ENCODE measurements at places on chromosomes 3 and 15.
A peak's percentile ranks its signal among the peaks of the same experiment; 100 is the strongest.

DNA sequence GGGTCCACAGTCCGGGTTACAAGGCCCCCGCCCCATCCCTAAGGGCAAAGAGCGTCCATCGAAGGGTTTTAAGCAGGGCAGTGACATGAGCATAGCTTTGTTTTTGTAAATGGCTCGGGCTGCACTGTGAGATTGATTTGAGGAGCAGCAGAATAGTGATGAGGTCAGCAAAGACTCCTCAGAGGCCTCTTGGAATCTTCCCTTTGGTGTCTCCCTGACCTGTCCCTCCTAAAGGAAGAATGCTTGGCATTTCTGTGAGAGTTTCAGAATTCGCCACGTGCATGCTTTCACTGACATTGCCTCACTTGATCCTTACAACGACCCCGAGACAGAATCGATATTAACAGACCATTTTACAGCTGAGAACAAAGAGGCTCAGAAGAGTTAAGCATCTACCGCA lies 20.3 kb downstream of the LAMP3 start:
- no peak for DNase-seq

DNA sequence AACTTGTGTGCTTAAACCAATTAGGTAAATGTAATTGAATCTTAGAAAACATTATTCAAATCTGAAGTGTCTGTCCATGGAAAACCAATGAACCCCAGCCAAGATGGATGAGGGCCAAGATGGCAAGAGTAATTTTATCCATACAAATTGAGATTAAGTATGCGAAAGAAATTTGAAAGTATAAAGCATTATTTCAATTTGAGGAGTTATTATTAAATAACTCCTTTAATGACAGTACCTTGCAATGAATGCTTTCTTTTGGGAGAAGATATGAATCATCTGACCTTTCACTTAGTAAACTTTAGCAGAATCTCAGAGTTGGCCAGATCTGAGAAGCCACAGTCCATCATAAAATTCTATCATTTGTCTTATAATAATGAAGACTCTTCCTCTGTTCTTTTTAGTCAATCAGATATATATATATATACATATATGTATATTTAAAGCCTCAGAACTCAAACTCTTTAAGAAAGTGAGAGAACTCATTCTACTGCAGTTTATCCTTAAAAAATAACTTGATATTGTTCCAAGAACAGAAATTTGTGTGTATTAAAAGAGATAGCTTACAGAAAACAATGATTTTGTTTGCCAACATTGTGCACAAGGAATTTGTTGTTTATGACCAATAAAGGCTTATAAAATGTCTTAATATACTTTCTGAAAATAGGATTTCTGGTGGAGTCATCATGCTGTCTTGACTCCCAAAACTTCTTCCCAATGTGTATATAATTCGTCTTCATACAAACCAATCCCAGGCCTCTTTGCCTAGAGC lies 434.8 kb upstream of the THBS1 start:
- no peak for DNase-seq

DNA sequence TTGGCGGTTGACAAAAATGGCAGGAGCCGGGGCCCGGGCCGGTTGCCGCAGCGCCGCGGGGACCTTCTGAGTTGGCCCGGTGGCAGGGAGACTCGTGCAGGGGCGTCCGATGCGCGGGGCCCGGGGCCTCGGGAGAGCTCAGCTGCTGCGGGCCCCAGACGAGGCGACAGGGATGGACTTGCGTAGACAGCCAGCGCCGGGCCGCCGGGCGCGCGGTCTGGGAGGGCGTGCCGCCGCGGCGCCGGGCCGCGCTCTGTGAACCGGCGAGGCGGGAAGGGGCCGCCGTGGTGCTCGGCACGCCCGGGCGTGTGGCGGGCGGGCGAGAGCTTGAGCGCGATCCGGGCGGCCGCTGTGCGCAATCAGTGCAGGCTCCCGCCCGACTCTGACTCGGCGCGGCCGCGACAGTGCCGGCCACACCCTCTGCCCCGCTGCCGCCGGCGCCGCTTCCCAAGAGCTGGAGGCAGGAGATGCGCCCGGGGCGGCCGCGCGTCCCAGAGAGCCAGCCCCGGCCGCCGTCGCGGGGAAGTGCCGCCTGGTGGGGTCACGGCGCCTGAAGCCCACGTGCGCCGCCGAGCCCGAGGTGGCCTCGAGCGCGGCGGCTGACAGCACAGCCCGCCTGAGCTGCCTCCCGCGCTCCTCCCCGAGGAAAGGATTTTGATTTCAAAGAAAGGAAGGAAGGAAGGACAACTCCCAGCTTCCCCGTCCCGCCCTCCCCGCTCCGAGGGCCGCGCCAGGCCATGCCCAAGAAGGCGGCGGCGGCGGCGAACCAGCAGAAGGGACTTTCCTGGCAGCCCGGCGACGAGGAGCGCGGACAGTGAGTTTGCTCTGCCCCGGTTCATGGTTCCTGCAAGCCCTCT lies 657 bp downstream of the TLNRD1 start:
- DNase-seq = peak; percentile 27

GRCh38 chr3:156389449-156389950 lies 165.4 kb downstream of the SSR3 start:
- DNase-seq = no peak

DNA sequence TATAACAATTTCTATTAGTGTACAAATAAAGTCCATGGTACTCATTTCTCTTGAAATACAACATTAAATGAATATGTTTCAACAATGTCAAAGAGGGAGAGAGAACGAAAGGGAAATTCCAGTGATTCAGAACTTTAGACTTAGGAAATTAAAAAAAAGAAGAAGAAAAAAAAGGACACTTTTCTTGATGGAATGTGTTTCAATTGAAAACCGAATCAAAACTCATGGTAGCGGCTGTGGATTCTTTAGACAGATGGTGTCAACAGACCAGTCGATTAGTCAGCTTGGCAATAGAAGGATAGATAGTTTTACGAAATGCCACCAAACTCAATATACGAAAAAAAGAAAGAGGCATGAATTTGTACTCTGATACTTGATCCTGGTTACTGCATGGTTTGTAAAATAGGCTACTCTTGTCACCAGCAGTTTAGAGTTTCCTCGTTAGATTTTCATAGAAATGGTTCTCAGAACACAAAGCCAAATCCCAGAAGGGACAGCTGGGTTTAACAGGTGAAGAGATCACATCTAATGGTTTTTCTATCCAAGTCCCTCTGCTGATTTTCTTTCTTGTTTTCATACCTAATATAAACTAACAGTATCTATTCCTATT lies 793.5 kb downstream of the ROBO1 start:
- no peak for DNase-seq

DNA sequence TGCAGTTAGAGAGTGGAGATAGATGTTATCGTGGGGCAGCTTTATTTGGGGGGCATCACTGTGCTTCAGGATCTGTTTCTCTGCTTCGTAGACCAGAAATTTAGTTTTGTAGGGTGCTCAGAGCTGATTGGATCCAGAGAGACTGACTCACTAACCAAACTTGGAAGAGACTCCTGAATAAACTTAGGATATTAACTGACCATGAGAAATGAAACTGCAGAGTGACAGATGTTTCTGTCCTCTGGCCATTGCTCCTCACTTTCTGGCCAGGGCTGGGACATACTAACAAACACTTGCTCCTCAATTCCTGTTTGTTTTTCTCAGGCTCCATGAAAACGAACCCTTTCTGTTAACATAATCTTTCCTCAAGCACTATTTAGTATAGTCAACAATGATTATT lies 4.3 kb downstream of the ZNF592 start:
- DNase-seq = no peak

DNA sequence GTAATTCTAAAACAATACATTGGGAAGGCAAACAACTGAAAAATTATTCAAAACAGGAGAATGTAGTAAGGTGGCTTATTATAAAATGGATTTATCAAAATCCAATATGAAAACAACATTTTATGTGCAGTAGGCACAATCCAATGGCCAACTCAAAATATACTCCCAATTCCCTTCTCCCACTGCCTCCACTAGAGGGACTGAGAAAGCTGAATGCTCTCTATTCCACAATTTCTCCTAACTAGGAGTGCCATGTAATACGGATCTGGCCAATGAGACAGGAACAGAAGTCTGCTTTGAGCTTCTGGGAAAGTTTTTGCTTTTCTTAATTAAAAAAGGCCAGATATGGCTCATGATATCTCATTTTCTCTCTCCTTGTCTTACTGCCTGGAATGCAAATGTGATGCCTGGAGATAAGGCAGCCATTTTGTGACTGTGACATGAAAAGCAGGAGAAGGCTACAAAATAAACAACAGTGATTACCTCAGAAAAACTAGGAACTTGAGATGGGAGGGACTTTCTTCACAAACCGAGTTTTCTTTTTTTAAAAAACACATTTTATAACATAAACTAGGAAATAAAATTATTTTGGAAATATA lies 18.8 kb upstream of the VGLL4 start:
- no peak for DNase-seq

- DNase-seq = no peak
Observed at GRCh38 chr3:56001991-56002390, 466.3 kb downstream of the ERC2 start.

- DNase-seq = no peak
Observed at GRCh38 chr3:145518639-145519038, 642.3 kb downstream of the PLOD2 start.

GRCh38 chr15:33380406-33380805 lies 69.6 kb downstream of the RYR3 start:
- DNase-seq = no peak

GRCh38 chr15:67080118-67080899 lies 14.9 kb downstream of the SMAD3 start:
- no peak for DNase-seq

- no peak for DNase-seq
Observed at GRCh38 chr3:107206141-107206540, 171.1 kb upstream of the CCDC54 start.

DNA sequence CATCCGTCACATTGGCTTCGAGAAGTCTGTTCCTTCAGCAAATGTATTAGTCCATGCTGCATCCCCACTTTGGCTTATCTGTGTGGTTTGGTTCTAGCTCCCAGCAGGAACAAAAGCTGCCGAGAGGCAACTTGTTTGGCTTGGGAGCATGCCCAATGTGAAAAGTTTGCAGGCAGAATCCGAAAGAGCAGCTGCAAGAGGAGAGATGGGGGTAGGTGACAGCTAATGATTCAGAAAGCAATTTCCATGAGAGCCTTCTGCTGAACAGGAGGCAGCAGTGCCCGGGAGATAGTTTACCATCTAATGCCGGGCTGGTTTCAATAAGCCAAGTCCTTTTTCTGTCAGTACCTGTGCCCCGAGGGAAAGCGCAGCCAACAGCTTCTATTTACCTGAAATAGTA lies 60.2 kb downstream of the GRM7 start:
- no peak for DNase-seq

DNA sequence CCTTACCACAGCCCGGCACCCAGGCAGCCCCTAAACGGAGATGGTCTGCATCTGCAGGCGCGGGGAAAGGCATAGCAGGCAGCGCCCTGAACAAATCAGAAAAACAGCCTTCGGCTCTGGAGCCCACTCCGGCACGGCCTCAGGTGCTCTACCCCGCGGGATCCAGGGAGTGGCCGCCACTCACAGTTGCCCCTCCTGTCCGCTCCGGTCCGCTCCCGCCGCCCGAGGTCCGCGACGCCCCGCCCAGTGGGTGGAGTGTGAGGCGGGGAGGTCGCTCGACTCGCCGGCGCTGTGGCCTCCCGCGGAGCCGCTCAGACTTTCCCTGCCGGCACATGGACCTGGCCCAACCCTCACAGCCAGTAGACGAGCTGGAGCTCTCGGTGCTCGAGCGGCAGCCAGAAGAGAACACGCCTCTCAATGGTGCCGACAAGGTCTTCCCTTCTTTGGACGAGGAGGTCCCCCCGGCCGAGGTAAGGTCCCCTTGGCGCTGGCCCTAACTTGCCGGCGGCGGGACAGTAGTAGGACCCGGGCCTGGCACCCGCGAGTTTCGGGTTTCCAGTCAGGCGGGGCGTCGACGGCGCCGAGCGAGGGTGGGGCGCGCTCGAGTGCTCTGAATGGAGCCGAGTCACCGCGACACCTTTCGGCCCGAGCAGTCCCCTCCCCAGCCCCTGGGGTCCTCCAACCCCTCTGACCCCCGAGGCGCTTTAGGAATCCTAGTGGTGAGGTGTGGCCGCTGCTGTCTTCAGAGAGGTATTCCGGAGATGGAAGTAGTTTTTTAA lies at the start of gene C3orf52:
Gene C3orf52, plus strand, starts transcription at position 314 of the 779 bp plus-strand sequence. Its CDS starts 19 bp downstream, at position 333.
- DNase-seq = peak; percentile 41

DNA sequence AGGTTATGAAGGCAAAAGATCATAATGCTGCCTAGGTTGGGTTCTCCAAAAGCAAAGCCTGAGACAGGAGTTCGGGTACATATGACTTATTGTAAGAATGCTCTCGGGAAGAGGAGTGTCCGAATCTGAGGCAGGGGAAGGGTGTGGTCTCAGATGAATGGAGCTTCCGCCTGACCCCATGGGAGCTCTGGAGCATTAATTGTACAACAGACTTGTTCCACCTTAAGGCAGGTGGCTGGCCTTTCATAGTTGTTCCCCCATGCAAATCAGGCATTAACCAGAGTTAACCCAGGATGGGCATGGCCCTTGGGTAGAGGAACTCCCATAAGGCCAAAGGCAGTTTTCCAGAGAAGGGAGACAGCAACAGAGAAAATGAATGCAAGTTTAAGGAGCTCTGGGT lies 170.6 kb downstream of the MYRIP start:
- DNase-seq = no peak
